ENCODE measurements at places on chromosomes 5 and 9. TPM values are rescaled to one million over a fixed set of nuclear protein-coding genes. Genes with fewer than 3 reads are reported as not detected.

- no peak for DNase-seq
- peaks cover 6% of the 10 kb centered on the region for H3K36me3 ChIP-seq
- H3K4me3 ChIP-seq: no peak overlapping the region
- H3K4me1 ChIP-seq: peaks cover 34% of the 10 kb centered on the region
- H3K27ac ChIP-seq: no peak overlapping the region
Observed at GRCh38 chr5:8727396-8727795, 818.5 kb downstream of the SEMA5A start.

- H3K27ac ChIP-seq: no peak overlapping the region
- H3K4me3 ChIP-seq: no peak overlapping the region
- no peaks in the 10 kb centered on the region for H3K27me3 ChIP-seq
Observed at GRCh38 chr9:89026876-89027275, 35.6 kb downstream of the S1PR3 start.

GRCh38 chr5:14156290-14156649 is 13.1 kb downstream of the TRIO start:
- H3K27ac ChIP-seq: no peak overlapping the region
- H3K27me3 ChIP-seq: peaks cover 2% of the 10 kb centered on the region
- H3K4me1 ChIP-seq: peaks cover 25% of the 10 kb centered on the region
- H3K4me3 ChIP-seq: no peak overlapping the region
- peaks cover 23% of the 10 kb centered on the region for H3K36me3 ChIP-seq
- DNase-seq: no peak

DNA sequence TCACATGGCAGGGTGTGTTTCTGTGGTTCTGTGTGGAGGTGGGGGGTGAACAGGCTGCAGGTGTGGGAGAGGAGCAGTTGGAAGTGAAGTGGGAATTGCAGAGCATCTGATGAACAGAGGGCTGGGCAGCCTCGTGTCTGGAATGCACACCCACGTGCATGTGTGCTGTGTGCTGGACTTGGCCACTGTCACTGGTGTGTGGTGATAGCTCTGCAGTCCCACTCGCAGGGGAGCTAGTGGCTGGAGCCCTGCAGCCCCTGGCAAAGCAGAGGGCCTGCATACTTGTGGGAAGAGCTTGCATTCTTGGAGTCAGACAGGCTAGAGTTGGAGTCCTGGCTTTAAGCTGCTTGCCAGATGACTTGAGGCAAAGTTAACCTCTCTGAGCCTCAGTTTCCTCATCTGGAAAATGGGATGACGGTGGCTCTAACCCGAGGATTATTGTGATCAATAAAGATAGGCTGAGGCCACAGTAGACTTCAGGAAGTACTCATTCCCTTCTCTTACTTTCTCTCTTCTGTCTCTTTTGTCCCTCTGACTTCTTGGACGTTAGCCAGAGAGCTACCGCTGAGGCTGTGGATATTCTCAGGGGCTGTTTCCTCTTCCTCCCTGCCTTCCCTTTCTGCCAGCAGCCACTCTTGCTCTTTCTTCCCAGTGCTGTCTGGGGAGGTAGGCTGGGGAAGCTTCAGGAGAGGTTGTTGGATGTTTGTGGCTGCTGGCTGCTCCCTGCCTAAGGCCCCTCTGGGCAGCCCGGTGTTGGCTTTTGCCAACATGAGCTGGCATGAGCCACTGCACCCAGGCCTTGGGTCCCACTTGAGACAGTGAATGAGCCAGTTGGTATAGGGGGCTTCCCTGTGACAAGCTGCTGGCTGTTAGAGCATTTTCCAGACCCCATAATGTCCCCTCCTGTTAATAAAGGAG is 18.3 kb downstream of the PSAT1 start:
- H3K36me3 ChIP-seq: peaks cover 29% of the 10 kb centered on the region
- peak; percentile 47 for DNase-seq
- peak overlapping the region; percentile 19 for H3K27ac ChIP-seq
- H3K4me1 ChIP-seq: peaks cover 12% of the 10 kb centered on the region
- no peak overlapping the region for H3K4me3 ChIP-seq

GRCh38 chr5:114305402-114306207 is 56.3 kb upstream of the KCNN2 start:
- H3K4me3 ChIP-seq: no peak overlapping the region
- H3K27me3 ChIP-seq: no peaks in the 10 kb centered on the region
- H3K27ac ChIP-seq: peak overlapping the region; percentile 82
- H3K4me1 ChIP-seq: peaks cover 60% of the 10 kb centered on the region

DNA sequence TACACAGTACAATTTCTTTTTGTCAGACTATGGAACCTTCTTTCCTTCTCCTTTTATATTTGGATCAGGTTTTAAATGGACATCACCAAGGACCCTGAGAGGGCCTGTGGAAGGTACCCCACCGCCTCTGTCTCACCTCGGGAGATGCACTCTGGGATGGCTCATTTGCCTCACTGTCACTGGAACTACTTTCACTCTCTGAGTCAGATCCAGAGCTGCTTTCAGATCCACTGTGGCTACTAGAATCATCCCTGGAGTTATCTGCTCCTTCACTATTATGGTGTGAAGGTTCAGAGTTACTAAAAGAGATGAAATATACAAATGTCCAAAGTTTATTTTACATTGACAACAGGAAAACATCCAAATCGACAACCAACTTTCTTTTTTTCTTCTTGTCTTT is 24.6 kb downstream of the LEAP2 start:
- peaks cover 28% of the 10 kb centered on the region for H3K36me3 ChIP-seq
- H3K27me3 ChIP-seq: no peaks in the 10 kb centered on the region
- DNase-seq: no peak
- H3K4me3 ChIP-seq: no peak overlapping the region
- 0 out of 2 replicates have a peak, but pooled peaks cover 8% of the 10 kb centered on the region for H3K4me1 ChIP-seq

DNA sequence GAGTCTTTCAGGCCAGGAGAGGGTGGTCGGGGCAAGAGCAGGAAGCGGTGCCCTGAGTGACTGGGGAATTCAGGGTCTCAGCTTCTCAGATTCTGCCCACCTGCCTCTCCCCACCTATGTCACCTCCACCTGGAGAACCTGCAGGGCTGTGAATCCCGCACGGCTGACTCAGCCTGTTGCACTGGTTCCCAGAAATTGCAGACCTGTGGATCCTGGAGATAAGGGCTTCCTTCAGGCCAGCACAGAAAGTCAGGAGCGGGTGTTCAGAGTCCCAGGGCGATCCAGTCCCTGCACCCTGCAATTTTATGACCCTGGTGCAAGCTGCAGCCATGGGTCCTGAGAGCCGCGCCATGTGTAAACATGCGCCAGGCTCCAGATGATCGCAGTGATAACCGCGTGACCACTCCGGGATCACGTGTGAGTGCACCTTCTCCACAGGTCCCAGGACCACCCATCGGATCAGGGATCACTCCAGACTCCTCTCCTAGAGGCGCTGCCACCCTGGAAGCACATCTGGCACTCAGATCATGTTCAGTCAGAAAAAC is 17.8 kb downstream of the IRX4 start:
- H3K4me1 ChIP-seq: no peaks in the 10 kb centered on the region
- peaks cover 48% of the 10 kb centered on the region for H3K27me3 ChIP-seq
- H3K4me3 ChIP-seq: no peak overlapping the region
- no peaks in the 10 kb centered on the region for H3K36me3 ChIP-seq

- no peak overlapping the region for H3K4me3 ChIP-seq
- H3K27me3 ChIP-seq: peaks cover 6% of the 10 kb centered on the region
- no peak for DNase-seq
- no peak overlapping the region for H3K27ac ChIP-seq
- H3K36me3 ChIP-seq: no peaks in the 10 kb centered on the region
Observed at GRCh38 chr5:135122797-135123196, 88.8 kb upstream of the PITX1 start.

DNA sequence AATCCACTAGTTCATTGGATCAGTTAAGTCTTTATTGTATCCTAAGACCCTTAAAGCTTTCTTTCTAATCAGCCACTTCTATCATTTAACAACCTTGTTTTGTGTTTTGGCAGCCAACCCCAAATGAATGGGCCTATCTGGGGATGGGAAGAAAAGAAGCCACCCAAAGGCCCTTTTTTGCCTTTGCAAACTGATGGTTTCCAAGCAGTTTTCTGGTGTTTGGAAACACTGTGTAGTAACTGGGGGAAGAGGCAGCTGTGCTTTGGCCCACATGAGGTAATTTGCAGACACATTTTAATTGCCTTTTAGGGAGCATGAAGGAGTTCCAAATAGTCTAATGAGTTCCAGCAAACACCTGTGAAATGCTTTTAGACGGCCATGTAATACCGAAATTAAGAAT is 1751.3 kb upstream of the WWC1 start:
- no peaks in the 10 kb centered on the region for H3K36me3 ChIP-seq
- no peak for DNase-seq
- no peak overlapping the region for H3K4me3 ChIP-seq
- no peaks in the 10 kb centered on the region for H3K27me3 ChIP-seq

DNA sequence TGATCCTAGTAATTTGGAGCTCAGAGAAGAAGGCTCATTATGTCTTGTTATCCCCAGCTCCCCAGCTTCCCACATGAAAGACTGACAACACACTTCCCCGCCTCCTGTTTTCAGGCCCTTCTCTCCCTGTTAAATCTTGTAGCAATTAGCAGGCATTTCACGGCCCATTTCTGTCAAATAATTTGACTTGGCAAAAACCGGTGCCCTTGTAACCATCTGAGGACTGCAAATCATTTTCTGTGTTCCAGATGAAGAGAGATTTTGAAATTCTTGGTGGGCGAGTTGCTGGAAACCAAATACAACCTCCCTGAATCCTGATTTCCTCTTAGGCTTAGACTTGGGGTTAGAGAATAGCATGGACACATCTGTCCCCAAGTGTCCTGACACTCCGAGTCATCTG is 109.7 kb downstream of the MSX2 start:
- H3K36me3 ChIP-seq: no peaks in the 10 kb centered on the region
- H3K27ac ChIP-seq: no peak overlapping the region
- H3K27me3 ChIP-seq: no peaks in the 10 kb centered on the region
- H3K4me1 ChIP-seq: no peaks in the 10 kb centered on the region
- no peak for DNase-seq

DNA sequence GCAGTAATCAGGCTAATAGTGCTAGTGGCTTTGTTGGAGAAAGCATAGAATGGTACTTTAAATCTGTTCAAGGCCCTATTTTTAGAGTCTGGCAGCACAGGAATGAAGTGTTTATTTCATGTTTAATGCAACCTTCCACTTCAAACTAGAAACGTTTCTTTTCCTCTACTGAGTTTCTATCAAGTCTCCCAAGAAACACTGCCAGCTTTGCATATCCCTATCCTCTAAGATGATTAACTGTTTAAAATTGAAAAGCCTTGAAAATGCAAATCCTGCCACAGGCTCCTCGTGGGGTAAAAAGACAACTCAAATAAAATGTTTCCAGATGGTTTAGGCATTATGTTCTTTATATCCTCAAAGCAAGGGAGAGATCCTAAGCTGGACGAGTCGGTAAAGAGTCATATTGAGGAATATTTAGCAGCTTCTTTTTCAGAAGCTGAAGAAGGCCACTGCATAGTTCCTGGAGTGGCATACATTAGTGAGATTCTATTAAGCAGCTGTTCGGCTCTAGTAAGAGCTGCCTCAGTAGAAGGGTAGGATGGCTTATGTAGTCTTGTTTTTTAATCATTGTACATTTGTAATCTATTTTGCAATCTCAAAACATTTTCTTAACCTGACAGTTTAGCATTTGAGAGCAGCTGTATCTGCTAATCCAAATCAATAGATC is 251.2 kb downstream of the CHSY3 start:
- no peak overlapping the region for H3K4me3 ChIP-seq
- DNase-seq: no peak
- H3K27ac ChIP-seq: no peak overlapping the region

DNA sequence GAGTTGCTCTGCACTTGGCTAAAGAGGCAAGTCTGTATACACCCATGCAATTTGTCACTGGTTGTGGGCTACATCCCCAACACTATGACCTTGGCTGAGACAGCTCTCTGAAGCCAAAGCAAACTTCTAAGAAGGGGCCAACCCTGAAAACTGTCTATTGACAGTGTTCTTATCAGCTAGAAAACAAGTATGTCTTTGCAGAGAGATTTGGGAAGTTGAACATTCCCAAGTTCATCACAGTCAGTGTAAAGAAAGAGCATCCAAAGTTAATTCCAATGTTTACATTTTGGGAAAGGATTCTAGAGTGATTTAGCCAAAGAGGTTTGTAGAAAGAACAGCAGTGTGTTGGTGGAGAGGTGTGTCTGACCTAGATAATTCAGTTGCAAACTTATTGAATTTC is 711.1 kb upstream of the CHD1 start:
- H3K4me1 ChIP-seq: no peaks in the 10 kb centered on the region
- no peak overlapping the region for H3K27ac ChIP-seq
- H3K36me3 ChIP-seq: no peaks in the 10 kb centered on the region
- no peaks in the 10 kb centered on the region for H3K27me3 ChIP-seq
- DNase-seq: no peak
- no peak overlapping the region for H3K4me3 ChIP-seq

DNA sequence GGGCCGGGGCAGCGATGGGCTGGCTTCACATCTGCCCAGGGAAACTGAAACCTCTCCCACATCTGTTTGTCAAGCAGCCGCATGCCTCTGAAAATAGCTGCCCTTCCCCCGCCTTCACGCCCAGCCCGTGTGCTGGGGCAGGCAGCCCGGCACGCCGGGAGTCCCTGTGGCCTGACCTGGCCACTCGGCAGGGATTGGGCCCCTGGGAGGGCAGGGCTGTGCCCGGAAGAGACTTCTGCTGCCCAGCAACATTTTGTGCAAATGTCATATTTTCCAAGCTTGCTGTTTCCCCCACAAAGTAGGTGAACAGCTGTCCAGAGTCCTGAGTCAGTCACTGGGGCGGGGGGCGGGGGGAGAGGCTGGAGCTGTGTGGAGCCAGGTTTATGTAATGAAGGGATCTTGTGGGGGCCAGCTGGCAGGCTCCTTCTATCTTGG is 8.2 kb downstream of the COL27A1 start:
- H3K36me3 ChIP-seq: peaks cover 8% of the 10 kb centered on the region
- peak overlapping the region; percentile 79 for H3K27ac ChIP-seq
- peaks cover 56% of the 10 kb centered on the region for H3K4me1 ChIP-seq
- H3K4me3 ChIP-seq: peak overlapping the region; percentile 73

DNA sequence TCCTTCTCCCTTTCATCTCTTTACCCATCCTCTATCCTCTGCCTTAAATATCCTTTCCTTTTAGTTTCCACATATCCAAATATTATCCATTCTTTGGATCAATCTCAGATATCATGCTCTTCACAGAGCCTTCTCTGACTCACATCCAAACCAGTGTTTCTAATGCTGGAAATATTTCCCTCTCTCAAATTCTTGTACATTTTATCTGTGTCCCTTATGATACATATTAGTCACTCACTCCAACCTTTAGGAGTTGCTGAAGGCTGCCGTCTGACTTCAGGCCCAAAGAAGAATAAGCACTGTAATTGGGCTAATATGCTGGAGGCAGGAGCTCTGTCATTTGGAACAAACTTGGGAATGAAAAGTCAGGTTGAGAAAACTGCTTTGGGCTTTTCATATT is 156.4 kb upstream of the RUSC2 start:
- peak overlapping the region; percentile 48 for H3K27ac ChIP-seq
- peaks cover 6% of the 10 kb centered on the region for H3K36me3 ChIP-seq
- peak overlapping the region; percentile 3 for H3K4me3 ChIP-seq
- H3K4me1 ChIP-seq: peaks cover 42% of the 10 kb centered on the region

- H3K27me3 ChIP-seq: no peaks in the 10 kb centered on the region
- no peak for DNase-seq
- H3K27ac ChIP-seq: peak overlapping the region; percentile 94
- H3K4me1 ChIP-seq: peaks cover 50% of the 10 kb centered on the region
- H3K4me3 ChIP-seq: no peak overlapping the region
Observed at GRCh38 chr5:169647566-169647965, 10.5 kb downstream of the DOCK2 start.

Gene TMEM252
- total RNA-seq: not detected

Gene CDH9
- not detected for total RNA-seq

Gene TSLP
- total RNA-seq: not detected

Gene LCN12
- total RNA-seq: not detected

Gene GABRA6
- not detected for total RNA-seq

Gene P4HA2
- total RNA-seq: 200 TPM

Gene CTXN3
- total RNA-seq: not detected

Gene NUTM2F
- not detected for total RNA-seq

Gene EFNA5
- not detected for total RNA-seq

Gene PCDHA11
- total RNA-seq: 0.08 TPM

Gene UNC13B
- total RNA-seq: 18.2 TPM

Gene PPP2R2B
- not detected for total RNA-seq

Gene MYOZ3
- total RNA-seq: not detected

Gene NEUROG1
- total RNA-seq: not detected

All from HFFc6 (cell line).